Cortex of kidney (tissue), 1 donor: ENCODE measurements at places on chromosomes 7 and 10.

GRCh38 chr10:113891476-113891875 lies 37.0 kb downstream of the NHLRC2 start:
- DNase-seq, result no peak

DNA sequence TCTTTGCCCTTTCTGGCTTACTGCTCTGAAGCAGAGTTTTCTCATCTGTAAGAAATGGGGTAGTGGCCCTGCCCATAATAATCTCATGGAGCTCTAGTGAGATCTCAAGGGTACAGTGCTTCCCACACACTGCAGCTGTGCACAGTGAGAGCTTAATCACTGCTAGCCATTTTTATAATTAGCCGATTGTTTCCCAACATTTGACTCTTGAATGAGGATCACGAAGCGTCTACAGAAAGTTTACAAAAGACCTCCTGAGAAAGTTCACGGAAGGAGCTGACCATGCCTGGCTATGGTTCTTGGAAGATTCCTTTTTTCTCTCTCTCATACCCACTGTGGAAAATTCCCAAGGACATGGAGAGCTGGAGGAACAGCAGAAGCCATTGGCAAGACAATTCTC lies 70.4 kb downstream of the FAM171A1 start:
- DNase-seq, result no peak

GRCh38 chr10:99357691-99358090 lies 28.5 kb downstream of the CNNM1 start:
- no peak for DNase-seq

DNA sequence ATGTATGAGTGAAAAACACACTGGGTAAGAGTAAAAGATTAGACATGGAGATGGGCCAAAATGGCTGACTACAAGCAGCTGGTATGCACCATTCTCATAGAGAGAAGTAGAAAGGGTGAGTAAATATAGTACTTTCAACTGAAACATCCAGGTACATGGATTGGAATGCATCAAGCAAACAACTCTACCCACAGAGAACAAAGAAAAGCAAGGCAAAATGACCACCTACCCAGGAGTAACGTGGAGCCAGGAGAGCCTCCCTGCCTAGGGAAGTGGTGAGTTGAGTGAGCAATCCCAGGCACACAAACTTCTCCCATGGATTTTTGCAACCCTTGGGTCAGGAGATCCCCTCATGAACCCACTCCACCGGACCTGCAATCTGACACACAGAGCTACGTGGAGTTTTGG lies 212.8 kb downstream of the PTN start:
- DNase-seq, result no peak

- DNase-seq, result no peak
These were observed 118.5 kb upstream of the CHST15 start for GRCh38 chr10:124211921-124212320.

GRCh38 chr7:147033641-147034040 lies 917.0 kb downstream of the CNTNAP2 start:
- no peak for DNase-seq

DNA sequence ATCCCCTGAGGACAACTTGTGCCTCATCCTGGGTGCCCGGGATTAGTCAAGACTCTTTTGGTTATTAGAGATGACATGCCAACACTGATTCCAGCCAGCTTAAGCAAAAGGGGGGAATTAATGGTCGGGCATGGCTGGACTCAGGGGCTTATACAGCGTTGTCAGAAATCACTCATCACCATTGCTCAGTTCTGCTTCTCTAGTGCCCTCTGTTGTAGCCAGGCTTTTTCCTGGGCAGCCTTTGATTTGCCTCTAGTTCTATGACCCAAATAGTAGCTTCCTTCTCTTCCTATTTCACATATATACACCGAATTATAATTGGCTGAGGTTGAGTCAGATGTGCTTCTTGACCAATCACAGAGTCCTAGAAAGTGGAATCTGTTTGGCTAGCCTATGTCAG lies 192.0 kb upstream of the HABP2 start:
- no peak for DNase-seq

DNA sequence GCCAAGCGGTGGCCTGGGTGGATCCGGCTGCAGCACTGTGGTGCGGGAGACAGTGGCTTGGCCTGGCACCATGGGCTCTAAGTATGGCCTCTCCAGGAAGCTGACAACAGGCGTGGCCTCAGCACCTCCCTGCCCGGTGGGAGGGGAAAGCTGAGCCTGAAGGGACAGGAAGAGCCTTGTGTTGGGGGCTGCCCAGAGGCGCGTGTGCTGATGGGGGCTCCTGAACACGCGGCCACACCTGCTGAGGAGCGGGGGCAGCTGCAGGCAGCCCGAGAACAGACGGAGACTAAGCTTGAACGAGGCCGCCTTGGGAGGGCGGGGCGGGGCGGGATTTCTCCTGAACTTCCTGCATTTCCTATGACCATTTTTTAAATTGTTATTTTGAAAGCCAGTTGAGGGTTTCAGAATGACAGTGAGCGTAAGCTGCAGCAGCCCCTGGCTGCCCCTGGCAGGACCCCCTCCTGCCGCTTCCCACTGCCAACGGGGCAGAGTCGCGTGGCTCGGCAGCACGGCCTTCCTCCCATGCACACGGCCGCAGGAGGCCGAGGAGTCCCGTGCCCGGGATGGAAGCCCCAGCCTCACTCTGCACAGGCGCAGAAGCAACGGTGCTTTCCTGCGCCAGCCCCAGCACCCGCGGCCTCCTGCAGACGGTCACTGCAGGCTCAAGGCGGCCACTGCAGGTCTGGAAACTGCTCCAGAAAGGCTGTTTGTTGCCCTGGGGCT lies 43.2 kb downstream of the DPYSL4 start:
- DNase-seq, result no peak

GRCh38 chr10:16381083-16381482 lies 55.7 kb upstream of the PTER start:
- no peak for DNase-seq

DNA sequence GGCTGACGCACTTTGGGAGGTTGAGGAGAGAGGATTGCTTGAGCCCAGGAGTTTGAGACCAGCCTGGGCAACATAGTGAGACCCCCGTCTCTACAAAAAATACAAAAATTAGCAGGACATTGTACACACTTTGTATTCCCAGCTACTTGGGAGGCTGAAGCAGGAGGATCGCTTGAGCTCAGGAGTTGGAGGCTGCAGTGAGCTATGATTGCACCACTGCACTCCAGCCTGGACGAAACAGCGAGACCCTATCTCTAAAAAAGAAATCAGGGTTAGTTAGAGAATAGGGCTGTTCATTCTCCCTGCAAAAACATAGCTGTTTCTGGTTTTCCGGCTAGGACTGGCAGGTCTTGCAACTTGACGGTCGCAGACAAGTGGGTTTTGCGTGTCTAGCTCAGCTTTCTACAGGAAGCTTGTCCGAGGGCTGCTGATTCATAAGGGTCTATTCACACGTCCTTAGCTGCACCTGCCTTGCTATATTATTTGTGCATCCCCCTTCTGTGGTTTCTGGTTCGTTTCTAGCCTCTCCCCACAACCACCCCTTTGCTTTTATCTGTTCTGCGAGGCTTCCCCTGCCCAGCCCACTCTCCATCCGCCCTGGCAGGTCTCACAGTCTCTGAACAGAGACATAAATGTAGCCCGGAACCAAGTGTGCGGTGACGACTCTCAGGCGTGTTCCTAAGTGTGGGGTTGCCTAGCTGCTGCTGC lies 10.7 kb downstream of the AMZ1 start:
- no peak for DNase-seq

- no peak for DNase-seq
These were observed 128.7 kb downstream of the ELAPOR2 start for GRCh38 chr7:86930554-86931307.

DNA sequence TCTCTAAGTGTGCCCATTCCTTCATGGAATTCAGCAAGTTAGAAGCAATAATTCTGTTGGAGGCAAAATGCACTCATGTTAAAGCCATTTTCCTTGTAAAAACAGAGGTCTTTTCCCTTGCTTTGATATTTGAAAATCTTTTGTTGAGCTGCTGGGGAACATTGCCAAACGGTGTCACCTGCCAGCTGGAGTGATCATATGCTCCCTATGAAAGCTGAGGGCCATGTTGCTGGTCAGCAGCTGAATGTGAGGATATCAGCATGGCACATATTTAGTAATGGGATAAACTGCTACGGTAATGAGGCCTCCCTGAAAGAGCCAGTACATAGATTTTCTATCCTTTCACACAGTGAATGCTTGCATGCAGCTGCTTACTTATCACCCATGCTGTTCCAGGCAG lies 224.3 kb downstream of the THSD7A start:
- DNase-seq, result no peak

DNA sequence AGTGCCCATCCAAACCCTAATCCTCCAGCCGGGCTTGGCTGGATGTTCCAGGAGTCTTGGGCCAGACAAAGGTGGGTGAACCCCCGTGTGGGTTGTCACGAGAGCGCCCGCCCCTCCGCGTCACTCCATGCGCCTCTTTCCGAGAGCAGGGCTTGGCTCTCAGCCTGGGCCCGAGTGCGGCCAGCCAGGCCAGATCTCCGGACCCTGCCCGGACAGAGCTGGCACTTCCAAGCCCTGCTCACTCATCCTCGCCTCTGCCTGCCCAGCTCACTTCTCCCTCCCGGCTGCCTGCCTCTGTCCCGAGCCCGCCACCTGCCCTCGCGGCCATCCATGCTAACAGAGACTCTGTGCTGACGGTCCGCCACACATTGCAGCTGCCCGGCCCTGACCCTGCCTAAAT lies 34.6 kb downstream of the AGAP3 start:
- DNase-seq, result no peak
